ENCODE measurements at places on chromosomes 3 and 15.

DNA sequence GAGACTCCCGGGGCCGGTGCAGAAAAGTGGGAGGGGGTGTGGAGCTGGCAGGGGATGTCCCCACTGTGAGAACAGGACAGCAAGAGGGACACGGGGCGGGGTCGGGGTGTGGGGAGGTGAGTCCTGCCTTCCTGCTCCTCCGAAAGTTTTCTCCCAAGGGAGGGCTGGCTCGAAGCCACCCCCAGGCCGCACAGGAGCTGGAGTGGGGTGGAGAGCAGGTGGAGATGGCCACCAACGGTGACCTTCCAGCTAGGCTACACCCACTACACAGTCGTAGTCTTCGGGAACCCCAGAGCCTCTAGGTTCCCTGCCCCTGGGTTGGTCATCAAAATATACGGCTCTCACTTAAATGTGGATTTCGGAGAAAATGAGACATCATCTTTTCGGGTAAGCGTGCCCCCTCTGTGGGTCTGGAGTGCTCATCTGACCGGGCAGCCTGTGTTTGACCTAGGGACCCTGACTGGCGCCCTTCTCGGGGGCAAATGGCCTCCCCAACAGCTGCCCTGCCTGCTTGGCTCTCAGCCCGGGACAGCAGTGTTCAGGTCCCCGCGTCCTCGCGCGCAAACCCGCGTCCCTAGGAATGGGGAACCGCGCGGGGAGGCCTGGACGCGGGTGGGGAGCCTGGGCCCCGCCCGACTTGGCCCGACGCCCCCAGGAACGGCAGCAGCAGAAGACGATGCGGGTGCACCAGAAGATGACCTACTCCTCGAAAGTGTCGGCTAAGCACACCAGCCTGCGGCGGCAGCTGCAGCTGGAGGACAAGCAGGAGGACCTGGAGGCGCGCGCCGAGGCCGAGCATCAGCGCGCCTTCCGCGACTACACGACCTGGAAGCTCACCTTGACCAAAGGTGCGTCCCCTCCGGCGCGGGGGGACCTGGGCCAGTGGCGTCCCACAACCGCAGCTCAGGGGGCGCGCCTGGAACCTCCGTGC is 21.2 kb downstream of the CFAP100 start:
- DNase-seq, result no peak

GRCh38 chr3:46716461-46717441 is 918 bp downstream of the PRSS50 start:
- no peak for DNase-seq

DNA sequence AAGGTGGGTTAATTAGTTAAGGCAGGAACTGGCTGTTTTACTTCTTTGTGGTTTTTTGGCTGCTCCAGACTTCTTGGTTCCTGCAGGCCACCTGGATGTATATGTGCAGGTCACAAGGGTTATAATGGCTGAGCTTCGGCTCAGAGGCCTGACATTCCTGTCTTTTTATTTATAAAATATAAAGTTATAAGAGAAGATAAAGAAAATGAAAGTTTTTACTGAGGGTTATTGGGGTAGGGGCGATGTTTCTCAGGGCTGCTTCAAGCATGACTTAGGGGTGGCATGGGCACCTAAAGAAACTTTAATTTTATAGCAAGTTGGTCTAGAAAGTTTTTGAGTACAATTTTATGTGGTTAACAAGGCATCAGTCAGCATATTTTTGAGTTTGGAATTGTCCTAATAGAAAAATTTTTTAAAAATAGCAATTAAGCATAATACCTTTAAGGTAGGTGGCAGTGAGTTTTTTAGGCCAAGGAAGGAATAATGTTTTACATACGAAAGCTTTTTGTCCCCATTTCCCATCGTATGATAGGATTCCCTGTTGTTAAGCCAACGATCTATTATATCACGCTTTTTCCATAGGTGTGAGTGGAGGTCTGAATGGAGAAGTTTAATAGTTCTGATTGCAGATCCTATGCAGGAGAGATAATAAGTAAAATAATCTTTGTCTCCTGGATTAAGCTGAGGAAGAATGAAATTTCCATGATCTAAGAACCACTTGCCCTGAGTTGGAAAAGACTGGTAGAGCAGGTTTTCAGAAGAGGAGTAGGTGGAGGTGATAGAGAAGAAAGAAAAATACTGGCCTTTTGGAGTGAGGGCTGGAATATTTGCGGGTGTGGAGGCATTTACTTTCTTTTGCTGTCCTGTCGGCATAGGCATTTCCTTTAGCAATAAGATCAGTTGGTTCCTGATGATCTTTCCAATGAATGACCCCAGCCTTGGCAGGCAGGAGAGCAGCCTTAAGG is 10.1 kb downstream of the STRIT1 start:
- no peak for DNase-seq

GRCh38 chr3:58713715-58714401 is 47.3 kb upstream of the FAM3D start:
- no peak for DNase-seq

GRCh38 chr15:62307551-62307950 is 142.5 kb upstream of the C2CD4B start:
- DNase-seq, result no peak

DNA sequence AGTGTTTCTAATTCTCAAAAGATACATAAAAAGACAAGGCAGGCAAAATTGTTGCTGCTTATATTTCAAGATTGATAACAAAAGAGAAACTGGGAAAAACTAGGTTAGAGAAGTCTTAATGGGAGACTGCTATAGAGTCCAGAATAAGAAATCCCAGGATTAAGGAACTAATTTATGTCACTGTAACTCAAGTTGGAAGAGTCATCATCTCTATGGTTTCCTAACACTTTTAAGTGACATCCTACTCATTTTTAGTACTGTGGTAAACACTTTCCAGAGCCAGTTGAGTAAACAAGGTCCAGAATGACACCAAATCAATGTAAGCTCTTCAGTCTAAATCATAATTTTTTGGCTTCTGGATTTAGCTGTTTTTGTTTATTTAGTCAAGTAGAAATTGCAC is 8.0 kb downstream of the CLDN16 start:
- no peak for DNase-seq

DNA sequence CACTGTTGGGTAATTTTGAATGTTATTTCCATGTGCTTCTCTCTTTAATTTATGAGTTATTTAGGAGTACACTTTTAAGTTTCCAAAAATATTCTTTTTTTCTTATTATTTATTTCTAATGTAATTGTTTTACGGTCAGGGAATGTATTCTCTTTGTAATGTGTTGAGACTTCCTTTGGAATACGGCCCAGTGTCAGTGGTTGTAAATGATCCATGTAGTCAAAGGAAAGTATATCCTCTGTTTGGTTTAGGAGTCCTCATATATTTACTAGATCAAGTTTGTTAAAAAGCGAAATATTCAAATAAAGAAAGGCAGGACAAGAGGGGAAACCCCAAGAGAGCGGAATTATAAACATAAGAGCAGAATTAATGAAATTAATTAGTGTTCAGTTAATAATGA is 49.0 kb upstream of the ADGRG7 start:
- DNase-seq, result no peak

- no peak for DNase-seq
Measured at GRCh38 chr15:68470049-68470742, 38.2 kb upstream of the ITGA11 start.

DNA sequence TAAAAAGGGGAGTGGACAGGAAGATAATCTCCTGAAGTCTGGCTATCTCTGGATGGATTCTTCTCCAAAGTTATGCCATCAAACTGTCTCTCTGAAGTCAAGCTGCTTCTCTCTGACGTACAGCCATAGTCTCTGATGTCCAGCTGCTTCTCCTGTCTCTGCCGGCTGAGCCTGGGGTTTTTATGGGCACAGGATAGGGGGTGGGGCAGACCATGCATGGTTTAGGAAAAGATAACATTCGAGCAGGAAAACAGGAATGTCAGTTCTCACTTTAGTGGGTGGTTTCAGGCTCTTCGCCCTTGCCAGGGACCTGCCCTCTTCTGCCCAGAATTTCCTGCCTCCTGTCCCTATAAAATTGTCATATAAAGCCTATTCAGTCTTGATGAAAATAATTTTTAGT is 110.9 kb upstream of the ROBO1 start:
- DNase-seq, result no peak

- no peak for DNase-seq
Measured at GRCh38 chr3:99084156-99084555, 182.7 kb upstream of the DCBLD2 start.

GRCh38 chr15:70195587-70196305 is 98.0 kb upstream of the TLE3 start:
- DNase-seq, result no peak

GRCh38 chr15:62848632-62849050 is 193.9 kb upstream of the TPM1 start:
- DNase-seq, result no peak

- DNase-seq, result no peak
Measured at GRCh38 chr3:73653877-73654276, 29.1 kb upstream of the PDZRN3 start.

DNA sequence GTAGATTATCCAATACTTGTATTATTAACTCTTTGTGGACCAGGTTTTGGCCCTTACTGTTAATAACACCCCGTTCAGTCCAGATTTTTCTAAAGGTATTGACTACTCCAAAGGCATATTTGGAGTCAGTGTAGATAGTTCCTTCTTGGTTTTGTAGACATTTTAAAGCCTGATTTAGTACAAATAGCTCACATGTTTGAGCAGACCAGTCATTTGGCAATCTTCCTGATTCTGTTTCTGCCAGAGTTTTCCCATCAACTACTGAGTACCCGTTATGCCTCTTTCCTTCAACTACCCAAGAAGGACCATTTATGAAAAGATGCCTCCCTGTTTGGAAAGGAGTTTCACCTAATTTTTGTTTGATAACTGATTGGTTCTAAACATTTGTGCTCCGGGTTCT is 82.0 kb downstream of the CHCHD4 start:
- DNase-seq, result no peak

- no peak for DNase-seq
Measured at GRCh38 chr15:50740955-50741354, 24.6 kb downstream of the SPPL2A start.

GRCh38 chr3:23301819-23302218 is 98.7 kb downstream of the UBE2E2 start:
- DNase-seq, result no peak

GRCh38 chr3:58991623-58992022 is 58.2 kb downstream of the CFAP20DC start:
- no peak for DNase-seq

- peak; percentile 12 for DNase-seq
Measured at GRCh38 chr15:100873029-100873677, 6.5 kb upstream of the ALDH1A3 start.

DNA sequence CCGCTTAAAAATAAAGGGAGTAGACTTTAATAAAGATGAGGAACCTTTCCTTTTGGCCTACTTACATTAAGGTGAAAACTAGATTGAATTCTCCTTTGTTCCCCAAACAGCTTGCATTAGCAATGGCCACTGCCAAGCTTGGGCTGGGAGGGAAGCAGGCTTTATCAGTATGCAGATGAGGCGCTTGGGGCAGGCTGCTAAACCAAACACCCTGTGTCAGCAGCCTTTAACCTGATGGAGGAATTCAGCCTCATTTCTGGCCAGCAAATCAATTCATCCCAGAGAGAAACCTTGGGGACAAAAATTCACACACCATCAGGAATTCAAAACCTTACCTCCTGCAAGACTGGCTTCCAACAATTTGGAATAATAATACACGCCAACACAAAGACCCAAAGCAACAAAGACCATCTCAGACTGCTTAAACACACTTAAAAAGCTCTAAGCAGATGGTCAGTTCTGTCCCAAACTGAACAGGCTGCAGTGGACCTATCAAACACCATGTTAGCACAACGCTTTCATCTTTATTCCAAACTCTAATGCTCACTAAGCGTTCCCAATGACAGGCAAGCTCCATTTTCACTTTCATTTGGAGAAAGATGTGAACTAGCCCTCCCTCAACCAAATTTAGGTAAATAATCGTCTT is 255.1 kb upstream of the CMC1 start:
- no peak for DNase-seq

DNA sequence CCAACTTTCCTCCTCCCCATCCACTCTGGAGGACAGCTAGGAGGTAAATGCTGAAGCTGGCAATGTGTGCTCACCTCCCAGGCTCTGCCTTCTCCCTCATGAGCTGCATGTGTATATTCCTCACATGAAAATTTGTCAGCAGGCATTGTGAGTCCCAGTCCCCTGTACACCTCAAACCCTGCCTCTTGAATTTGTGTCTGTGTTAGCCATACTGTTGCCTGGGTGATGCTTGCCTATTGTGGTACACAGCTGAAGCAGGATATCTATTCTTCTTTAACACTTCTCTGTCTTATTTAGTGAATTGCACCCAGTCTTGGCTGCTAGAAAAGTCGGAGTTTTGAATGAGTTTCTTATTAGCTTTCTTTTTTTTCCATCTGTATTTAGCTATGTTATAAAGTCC is 586.0 kb upstream of the TGFBR2 start:
- DNase-seq, result no peak

GRCh38 chr3:135268941-135269532 is 474.0 kb downstream of the EPHB1 start:
- DNase-seq, result no peak

DNA sequence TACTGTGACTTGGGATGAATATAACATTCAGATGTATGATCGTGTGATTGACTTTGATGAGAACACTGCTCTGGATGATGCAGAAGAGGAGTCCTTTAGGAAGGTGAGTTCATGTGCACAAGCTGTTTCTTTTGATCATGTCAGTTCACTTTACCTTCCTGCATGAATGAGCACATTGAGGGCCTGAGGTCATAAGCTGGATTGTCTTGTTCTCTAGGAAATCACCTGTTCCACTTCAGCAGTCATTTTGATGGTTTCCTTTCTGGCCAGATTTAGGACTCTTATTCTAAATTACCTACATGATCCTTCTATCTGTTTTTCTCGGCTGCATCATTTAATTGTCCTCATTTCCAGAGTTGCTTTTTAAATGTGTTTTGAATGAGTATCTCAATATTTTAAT is 4.1 kb downstream of the RCN2 start:
- no peak for DNase-seq

GRCh38 chr3:153277029-153277428 is 115.0 kb downstream of the RAP2B start:
- DNase-seq, result no peak

DNA sequence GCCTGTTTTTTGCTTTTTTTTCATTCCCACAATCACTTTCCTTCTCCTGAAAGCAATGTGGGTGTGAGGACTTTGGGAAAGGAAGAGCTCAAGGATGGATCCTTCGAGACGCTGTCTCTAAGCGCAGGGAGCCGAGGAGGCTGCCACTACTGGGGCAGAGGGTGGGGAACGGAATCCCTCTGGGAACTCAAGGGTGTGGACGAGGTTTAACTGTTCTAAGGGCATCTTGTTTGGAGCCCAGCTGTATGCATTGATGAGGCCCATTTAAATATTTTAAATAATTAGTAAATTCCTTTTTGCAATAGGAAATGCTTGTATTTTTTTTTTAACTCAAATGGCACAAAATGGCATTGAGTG is 124.4 kb upstream of the MEF2A start:
- DNase-seq, result no peak

GRCh38 chr3:62587579-62588031 is 214.3 kb upstream of the FEZF2 start:
- no peak for DNase-seq

GRCh38 chr15:52067545-52067926 is 45.0 kb downstream of the BCL2L10 start:
- no peak for DNase-seq

DNA sequence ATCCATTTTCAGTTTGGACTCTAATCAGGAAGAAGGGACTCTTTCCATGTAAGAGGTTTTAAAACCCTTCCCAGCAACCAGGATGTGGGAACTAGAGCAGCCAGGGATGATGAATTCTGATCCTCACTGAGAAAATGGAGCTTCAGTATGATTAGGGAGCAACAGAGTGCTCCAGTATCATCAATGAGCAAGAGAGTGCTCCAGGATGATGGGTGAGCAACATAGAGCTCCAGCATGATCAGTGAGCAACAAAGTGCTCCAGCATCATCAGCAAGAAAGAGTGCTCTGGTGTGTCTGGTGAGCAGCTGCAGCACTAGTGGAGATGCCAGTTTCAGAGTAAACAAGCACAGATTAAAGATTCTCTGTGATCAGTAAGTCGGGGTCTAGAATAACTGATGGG is 106.4 kb upstream of the LPP start:
- no peak for DNase-seq

Measured in stimulated activated naive CD4-positive, alpha-beta T cell treated with Interleukin-2 at 50 U/mL for 16 hours (primary cell).